ENCODE measurements at places on chromosomes 12 and 14. TPM values are rescaled to one million over a fixed set of nuclear protein-coding genes. Genes with fewer than 3 reads are reported as not detected.

Gene EML5
- total RNA-seq, result 0.13 TPM

Gene IRF9
- total RNA-seq, result 55.8 TPM

Gene EP400
- total RNA-seq, result 13.4 TPM

Gene BCL11B
- not detected for total RNA-seq

Gene LIN7A
- total RNA-seq, result 0.07 TPM

Gene EGLN3
- 0.30 TPM for total RNA-seq

Gene HOXC10
- total RNA-seq, result not detected

Gene E2F7
- 27.8 TPM for total RNA-seq

Gene GSKIP
- total RNA-seq, result 27.4 TPM

Gene DNAH10
- not detected for total RNA-seq

Gene LUM
- total RNA-seq, result not detected

Gene C1QL4
- not detected for total RNA-seq

Gene TMPRSS12
- not detected for total RNA-seq

Gene PRH1
- 3.0 TPM for total RNA-seq

Gene MYF5
- not detected for total RNA-seq

Gene ANKS1B
- total RNA-seq, result 0.13 TPM

Gene C3AR1
- total RNA-seq, result 0.30 TPM

Gene LRCOL1
- not detected for total RNA-seq

Gene GPR137C
- total RNA-seq, result 0.87 TPM

Gene SLC25A21
- total RNA-seq, result 0.84 TPM

Gene CD163L1
- 1.7 TPM for total RNA-seq

Gene IGFBP6
- total RNA-seq, result 222 TPM

Gene IFI27
- 3,107 TPM for total RNA-seq
